Activated CD4-positive, alpha-beta T cell treated with anti-CD3 and anti-CD28 coated beads, Interleukin-2, amount 50 U/mL, for 24 hours (primary cell): ENCODE measurements at places on chromosomes 12 and 14.
A peak's percentile ranks its signal among the peaks of the same experiment; 100 is the strongest.

GRCh38 chr14:75223664-75224154, 47.3 kb upstream of the TMED10 start:
- DNase-seq, result no peak

DNA sequence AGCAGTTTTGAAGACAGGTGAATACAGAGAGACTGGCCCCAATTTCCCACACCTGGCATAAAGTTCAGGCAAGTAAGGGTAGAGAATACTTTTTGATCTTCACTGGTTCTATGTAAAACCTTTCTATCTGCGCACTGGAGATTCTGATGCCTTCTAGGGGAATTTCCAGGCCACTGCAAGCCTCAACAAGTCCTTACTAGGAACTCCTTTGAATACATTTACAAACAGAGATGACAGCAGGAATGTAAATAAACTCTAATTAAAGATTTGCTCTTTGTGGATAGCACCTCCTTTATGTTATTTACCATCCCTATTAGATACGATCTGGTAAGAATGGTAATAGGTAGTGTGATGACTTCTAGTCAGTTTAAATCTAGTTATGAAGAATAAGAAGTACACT, 69.2 kb downstream of the NTN4 start:
- DNase-seq, result no peak

GRCh38 chr14:75579882-75580281, 1.5 kb downstream of the FLVCR2 start:
- no peak for DNase-seq

- no peak for DNase-seq
Observed at GRCh38 chr12:46491548-46491947, 119.0 kb upstream of the SLC38A2 start.

GRCh38 chr14:71142375-71143038, 235.2 kb downstream of the PCNX1 start:
- DNase-seq, result no peak

- DNase-seq, result no peak
Observed at GRCh38 chr14:56816574-56817391, 6.5 kb upstream of the OTX2 start.

GRCh38 chr12:105198961-105199360, 37.0 kb downstream of the APPL2 start:
- DNase-seq, result no peak

- DNase-seq, result no peak
Observed at GRCh38 chr12:64790166-64790565, 31.0 kb upstream of the GNS start.

GRCh38 chr14:64753374-64753773, 49.1 kb downstream of the PLEKHG3 start:
- DNase-seq, result no peak

DNA sequence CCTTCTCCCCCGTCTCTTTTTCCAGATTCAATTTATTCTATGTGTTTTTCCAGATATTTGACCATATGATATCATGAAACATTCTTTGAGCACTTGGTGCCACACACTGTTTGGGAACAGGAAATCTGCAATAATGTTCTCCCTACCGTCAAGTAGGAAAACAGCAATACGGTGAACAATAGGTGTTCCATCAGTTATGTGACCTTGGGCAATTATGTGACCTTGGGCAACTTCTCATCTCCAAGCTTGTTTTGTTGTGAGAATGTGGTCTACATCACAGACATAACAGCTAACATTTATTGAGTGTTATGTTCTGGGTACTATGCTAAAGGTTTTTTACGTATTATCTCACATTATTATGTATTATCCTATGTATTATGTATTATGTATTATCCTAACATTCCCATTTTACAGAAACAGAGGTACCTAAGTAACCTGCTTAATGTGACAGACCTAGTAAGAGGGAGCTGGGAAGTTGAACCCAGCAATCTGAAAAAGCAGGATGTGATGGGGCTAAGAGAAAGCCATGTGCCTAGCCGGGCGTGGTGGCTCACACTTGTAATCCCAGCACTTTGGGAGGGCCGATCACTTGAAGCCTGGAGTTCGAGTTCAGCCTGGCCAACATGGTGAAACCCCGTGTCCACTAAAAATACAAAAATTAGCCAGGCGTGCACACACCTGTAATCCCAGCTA, 1.2 kb upstream of the NEK9 start:
- DNase-seq, result no peak

DNA sequence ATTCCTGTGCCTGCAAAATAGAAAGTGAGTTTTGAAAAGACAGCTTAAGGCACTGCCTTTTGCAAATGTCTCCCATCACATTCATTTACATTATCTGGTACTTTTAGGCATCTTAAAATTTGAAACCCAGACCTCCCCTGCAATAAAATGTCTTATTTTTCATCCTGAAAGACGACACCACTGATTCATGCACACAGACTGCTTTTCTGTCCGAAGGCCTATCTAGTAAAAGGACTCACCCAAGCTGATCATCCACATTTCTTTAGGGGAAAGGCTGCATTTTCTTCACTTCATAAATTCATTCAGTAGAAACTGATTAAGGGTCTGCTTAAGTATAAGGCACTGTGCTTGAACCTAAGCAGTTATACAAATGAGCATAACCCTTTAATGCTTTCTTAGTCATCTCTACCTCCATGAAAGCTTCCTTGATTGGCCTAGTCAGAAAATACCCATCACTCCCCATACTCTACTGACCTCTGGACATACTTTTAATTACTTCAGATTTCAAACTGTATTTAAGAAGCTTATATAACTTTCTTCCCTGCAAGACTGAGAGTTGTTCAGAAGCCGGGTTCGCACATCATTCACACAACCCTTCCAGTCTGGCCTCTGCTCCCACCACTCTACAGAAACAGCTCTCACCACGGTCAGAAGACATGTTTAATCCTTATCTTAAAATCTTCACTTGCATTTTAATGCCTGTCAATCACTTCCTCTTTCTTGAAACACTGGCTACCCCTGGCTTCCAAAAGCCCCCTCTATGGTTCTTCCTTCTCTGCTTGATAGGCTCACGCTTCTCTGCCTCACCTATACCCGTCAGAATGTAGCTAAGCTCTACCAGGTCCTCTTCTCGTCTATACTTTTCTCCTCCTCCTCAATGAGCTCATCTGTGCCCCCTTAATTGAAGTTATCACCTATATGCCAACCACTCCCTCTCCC, 288.6 kb downstream of the MED13L start:
- no peak for DNase-seq

DNA sequence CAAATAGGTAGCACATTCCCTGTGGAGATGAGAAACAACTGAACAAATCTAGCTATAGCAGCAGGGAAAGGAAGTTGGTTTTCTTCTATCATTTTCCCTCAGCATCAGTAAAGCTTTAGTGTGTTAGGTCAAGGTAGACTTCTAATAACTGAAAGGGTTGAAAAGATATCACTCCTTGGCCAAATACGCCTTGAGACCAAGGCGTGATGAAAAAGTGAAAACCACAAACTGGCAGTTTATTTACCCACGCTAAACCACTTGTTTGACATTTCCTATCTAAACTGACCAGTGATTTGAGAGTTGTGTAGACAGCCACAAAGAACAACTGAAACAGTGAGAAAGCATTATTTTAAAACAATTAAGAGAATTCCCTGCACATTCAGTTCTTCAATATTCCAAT, 99.6 kb upstream of the SOX5 start:
- no peak for DNase-seq

GRCh38 chr14:105358140-105358846, 40.0 kb upstream of the TEX22 start:
- no peak for DNase-seq

- no peak for DNase-seq
Observed at GRCh38 chr14:50021261-50022031, 94.9 kb downstream of the VCPKMT start.

GRCh38 chr12:3658327-3659163, 94.4 kb downstream of the CRACR2A start:
- DNase-seq, result peak; percentile 3

- DNase-seq, result no peak
Observed at GRCh38 chr12:110536834-110537604, 34.9 kb downstream of the RAD9B start.

- DNase-seq, result no peak
Observed at GRCh38 chr12:15289192-15289591, 33.1 kb upstream of the PTPRO start.

DNA sequence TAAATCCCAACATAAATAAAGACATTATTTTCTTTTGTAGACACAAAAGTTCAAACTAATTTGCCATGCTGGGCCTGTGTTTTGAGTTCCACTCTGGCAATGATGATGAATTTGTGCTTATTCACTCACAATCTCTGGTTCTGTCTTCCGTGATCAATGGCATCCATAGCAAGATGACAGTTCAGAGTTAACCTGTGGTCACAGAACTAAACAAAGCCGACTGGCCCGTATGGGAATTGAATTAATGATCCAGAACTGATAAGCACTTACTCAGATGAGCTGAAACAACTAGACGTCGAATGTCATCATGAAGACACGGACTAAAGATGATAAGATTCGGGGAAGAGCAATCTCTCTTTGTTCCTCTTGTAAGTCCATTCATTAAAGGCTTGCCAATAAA, 81.6 kb downstream of the CAPZA3 start:
- DNase-seq, result no peak

- DNase-seq, result no peak
Observed at GRCh38 chr12:101738920-101739665, at the start of gene SYCP3. Gene SYCP3 (minus strand): TSS chr12:101739462. CDS start chr12:101737935, 1,527 bp downstream.

DNA sequence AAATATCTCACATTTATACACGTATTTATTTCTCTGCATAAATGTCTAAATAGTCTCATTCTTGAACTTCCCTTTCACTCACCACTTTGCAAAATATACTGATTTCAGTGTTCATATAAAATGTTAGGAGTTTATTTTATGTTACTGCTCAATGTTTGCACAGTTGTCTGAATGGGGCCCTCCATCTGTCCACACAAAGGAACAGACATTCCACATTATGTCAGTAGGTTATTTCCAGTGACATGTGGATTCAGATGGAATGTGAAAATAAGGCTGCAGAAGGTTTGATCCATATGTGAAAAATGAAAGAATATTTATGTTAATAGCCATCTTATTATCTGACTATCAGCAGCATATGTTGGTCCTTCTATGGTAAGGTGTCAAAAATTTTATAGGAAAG, 994.4 kb upstream of the SEL1L start:
- DNase-seq, result no peak
